Mesothelial cell of epicardium (in vitro differentiated cells): ENCODE measurements at places on chromosomes 7 and 10. TPM values are rescaled to one million over a fixed set of nuclear protein-coding genes. Genes with fewer than 3 reads are reported as not detected.

Gene PNLIP
- not detected in 3 replicates for total RNA-seq

Gene TAS2R41
- not detected in 3 replicates for total RNA-seq

Gene KLF14
- 0.87 to 1.0 TPM (median 1.0 TPM) in 3 replicates for total RNA-seq

Gene ARHGAP19
- total RNA-seq: 19.4 to 22.8 TPM (median 22.6 TPM) in 3 replicates

DNA sequence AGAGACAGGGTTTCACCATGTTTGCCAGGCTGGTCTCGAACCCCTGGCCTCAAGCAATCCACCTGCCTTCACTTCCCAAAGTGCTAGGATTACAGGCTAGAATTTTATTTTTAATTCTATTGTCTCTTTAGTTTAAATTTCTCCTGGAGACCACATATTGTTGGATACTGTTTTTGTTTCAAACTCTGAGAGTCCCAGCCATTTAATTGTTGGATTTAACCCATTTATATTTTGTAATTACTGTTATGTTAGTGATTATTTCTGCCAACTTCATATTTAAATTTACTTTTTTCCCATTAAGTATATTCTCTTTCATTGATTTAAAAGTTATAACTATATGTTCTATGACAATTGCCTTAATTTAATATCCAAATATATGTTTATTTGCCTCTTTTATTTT, 185.6 kb downstream of the ZNF248 start:
- no peak overlapping the region for H3K4me3 ChIP-seq
- no peak for DNase-seq
- H3K36me3 ChIP-seq: peaks cover 2% of the 10 kb centered on the region
- H3K27ac ChIP-seq: no peak overlapping the region

DNA sequence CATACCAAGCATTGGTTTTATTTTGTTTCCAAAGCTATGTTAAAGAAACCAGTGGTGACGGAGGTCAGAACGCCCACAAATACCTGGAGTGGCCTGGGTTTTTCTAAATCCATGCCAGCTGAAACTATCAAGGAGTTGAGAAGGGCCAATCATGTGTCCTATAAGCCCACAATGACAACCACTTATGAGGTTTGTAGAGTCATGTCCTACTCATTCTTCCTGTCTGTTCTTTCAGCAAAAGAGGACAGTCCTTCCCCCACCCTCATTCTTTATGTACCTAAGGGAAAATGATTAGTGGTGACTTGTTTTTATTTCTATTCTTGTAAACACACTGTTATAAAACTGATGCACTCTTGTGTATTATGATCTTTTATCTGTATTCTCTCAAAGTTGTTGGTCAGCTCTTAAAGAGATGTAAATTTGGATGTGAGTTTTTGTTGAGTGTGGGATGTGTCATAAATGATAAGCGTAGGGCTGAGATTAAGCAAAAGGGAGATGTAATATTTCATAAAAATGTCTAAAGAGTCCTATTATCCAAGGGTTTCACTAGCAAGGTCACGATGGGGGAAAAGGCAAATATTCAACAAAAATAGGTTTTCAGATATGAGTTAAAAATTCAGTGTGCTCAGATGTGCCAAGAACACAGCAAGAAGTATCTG, 294.4 kb downstream of the BICC1 start:
- no peak for DNase-seq
- peak overlapping the region; percentile 7 for H3K27ac ChIP-seq
- H3K4me1 ChIP-seq: peaks cover 45% of the 10 kb centered on the region
- no peaks in the 10 kb centered on the region for H3K27me3 ChIP-seq
- peaks cover 2% of the 10 kb centered on the region for H3K36me3 ChIP-seq

DNA sequence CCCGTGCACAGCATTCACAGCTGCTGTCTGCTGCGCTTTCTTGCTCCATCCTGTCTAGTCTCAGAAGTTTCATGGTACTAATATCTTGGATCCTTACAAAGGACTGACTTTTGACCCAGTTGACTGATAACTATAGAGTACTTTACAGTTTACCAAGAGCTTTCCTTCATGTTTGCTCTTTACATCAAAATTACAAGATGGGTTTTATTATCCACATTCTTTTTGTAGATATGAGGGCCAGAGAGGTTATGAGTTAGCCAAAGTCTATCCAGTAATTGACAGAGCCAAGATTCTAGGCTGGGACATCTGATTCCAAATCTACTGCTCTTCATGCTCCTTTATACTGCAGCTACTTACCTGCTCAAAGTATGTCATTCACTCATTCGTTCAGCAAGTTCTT, 218.2 kb downstream of the AUTS2 start:
- no peaks in the 10 kb centered on the region for H3K27me3 ChIP-seq
- no peak for DNase-seq
- H3K36me3 ChIP-seq: no peaks in the 10 kb centered on the region
- no peak overlapping the region for H3K4me3 ChIP-seq
- peaks cover 83% of the 10 kb centered on the region for H3K4me1 ChIP-seq

DNA sequence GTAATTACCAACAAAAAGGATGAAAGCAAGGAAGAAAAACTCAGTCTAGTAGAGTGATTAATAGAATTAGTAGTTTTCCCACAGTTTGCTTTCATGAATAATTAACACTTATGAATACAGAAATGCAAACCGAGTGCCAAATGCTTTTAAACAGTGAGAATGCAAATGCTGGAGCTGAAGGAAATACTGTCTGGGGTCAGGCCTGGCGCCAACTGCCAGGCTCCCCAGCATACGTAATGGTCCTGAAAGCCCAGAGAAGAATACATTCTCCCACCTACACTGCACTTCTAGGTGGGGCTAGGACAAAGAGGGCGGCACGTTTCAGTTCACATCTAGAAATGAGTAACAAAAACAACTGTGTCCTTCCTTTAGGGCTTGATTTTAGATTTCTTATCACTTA, 30.0 kb downstream of the GLUD1 start:
- no peaks in the 10 kb centered on the region for H3K4me1 ChIP-seq
- no peak overlapping the region for H3K27ac ChIP-seq
- H3K4me3 ChIP-seq: no peak overlapping the region
- no peak for DNase-seq
- peaks cover 53% of the 10 kb centered on the region for H3K36me3 ChIP-seq
- no peaks in the 10 kb centered on the region for H3K27me3 ChIP-seq

GRCh38 chr10:75294866-75295701, 59.3 kb upstream of the COMTD1 start:
- H3K4me1 ChIP-seq: peaks cover 13% of the 10 kb centered on the region
- H3K27me3 ChIP-seq: peaks cover 18% of the 10 kb centered on the region
- H3K4me3 ChIP-seq: peak overlapping the region; percentile 55
- H3K27ac ChIP-seq: peak overlapping the region; percentile 75
- DNase-seq: peak; percentile 86

DNA sequence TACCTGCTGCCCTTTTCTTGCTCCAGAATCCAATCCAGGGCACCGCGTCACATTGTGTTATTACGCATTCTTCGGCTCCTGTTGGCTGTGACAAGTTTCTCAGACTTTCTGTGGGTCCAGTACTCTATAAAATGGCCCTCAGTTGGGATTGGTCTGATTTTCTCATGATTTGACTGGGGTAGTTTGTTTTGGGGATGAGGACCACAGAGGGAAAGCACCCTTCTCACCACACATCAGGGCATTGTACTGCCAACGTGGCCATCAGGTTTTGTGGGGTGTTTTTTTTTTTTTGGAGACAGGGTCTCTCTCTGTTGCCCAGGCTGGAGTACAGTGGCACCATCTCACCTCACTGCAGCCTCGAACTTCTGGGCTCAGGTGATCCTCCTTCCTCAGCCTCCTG, 17.0 kb upstream of the ORAI2 start:
- H3K27me3 ChIP-seq: no peaks in the 10 kb centered on the region
- peaks cover 46% of the 10 kb centered on the region for H3K36me3 ChIP-seq
- no peaks in the 10 kb centered on the region for H3K4me1 ChIP-seq
- no peak overlapping the region for H3K27ac ChIP-seq

- no peaks in the 10 kb centered on the region for H3K4me1 ChIP-seq
- DNase-seq: no peak
- no peak overlapping the region for H3K27ac ChIP-seq
- no peaks in the 10 kb centered on the region for H3K27me3 ChIP-seq
- H3K36me3 ChIP-seq: peaks cover 58% of the 10 kb centered on the region
These were observed 23.8 kb downstream of the DLD start for GRCh38 chr7:107914831-107915230.

- DNase-seq: no peak
- peaks cover 10% of the 10 kb centered on the region for H3K36me3 ChIP-seq
- no peaks in the 10 kb centered on the region for H3K27me3 ChIP-seq
- H3K27ac ChIP-seq: peak overlapping the region; percentile 9
- H3K4me1 ChIP-seq: peaks cover 20% of the 10 kb centered on the region
- no peak overlapping the region for H3K4me3 ChIP-seq
These were observed 277.4 kb downstream of the PARD3 start for GRCh38 chr10:34537629-34538231.

GRCh38 chr10:3366043-3366442, 193.5 kb upstream of the PITRM1 start:
- peaks cover 8% of the 10 kb centered on the region for H3K36me3 ChIP-seq
- H3K4me3 ChIP-seq: no peak overlapping the region
- H3K4me1 ChIP-seq: no peaks in the 10 kb centered on the region
- H3K27ac ChIP-seq: no peak overlapping the region
- no peaks in the 10 kb centered on the region for H3K27me3 ChIP-seq
- no peak for DNase-seq

DNA sequence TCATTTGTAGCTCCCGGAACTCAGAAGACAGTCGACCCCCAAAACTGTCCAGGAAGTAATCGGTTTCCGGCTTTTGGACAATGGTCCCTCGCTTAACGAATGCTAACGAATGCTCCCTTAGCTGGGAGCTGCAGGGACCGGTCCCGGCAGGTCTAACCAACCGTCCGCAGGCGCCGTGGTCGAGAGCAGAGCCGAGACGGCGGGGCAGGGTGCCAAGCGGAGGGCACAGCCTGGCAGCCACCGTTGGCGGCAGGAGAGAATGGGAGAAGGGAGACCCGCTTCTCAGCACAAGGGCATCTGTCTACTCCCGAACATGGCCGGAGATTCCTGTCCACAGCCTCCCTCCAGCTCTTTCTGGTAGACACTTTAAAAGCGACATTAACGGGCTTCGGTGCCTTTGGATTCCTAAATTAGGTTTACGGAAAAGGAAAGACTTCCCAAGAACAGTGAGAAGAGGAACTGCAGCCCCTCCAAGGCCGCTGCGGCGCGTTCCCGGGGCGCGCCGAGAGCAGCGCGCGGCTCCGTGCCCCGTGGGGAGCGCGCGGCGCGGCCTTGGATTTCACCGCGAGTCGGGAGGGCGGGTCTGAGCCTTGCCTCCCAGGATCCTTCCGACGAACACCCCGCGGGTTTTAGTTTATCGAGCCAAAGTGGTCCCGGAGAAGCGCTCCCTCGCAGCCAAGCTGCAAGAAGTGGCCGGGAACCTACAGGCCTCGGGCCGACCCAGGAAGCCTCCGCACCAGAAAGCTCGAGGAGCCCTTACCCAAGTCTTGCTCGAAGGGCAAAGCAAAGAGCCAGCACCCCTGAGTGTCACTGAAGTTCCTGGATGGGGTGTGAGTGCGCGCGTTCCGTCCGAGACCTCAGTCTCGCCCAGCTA, 3.6 kb upstream of the TBX20 start:
- peak overlapping the region; percentile 9 for H3K27ac ChIP-seq
- H3K4me1 ChIP-seq: peaks cover 18% of the 10 kb centered on the region
- DNase-seq: no peak
- H3K36me3 ChIP-seq: no peaks in the 10 kb centered on the region

GRCh38 chr10:102669206-102670064, 25.2 kb downstream of the TRIM8 start:
- H3K27me3 ChIP-seq: no peaks in the 10 kb centered on the region
- no peaks in the 10 kb centered on the region for H3K36me3 ChIP-seq
- no peak overlapping the region for H3K4me3 ChIP-seq
- no peak overlapping the region for H3K27ac ChIP-seq
- H3K4me1 ChIP-seq: peaks cover 27% of the 10 kb centered on the region

GRCh38 chr7:98655611-98656010, 38.5 kb downstream of the NPTX2 start:
- H3K4me1 ChIP-seq: no peaks in the 10 kb centered on the region
- no peaks in the 10 kb centered on the region for H3K36me3 ChIP-seq
- peaks cover 16% of the 10 kb centered on the region for H3K27me3 ChIP-seq
- H3K4me3 ChIP-seq: no peak overlapping the region
